COLO829 (cell line): ENCODE measurements at places on chromosomes 3 and 15.
A peak's percentile ranks its signal among the peaks of the same experiment; 100 is the strongest.

DNA sequence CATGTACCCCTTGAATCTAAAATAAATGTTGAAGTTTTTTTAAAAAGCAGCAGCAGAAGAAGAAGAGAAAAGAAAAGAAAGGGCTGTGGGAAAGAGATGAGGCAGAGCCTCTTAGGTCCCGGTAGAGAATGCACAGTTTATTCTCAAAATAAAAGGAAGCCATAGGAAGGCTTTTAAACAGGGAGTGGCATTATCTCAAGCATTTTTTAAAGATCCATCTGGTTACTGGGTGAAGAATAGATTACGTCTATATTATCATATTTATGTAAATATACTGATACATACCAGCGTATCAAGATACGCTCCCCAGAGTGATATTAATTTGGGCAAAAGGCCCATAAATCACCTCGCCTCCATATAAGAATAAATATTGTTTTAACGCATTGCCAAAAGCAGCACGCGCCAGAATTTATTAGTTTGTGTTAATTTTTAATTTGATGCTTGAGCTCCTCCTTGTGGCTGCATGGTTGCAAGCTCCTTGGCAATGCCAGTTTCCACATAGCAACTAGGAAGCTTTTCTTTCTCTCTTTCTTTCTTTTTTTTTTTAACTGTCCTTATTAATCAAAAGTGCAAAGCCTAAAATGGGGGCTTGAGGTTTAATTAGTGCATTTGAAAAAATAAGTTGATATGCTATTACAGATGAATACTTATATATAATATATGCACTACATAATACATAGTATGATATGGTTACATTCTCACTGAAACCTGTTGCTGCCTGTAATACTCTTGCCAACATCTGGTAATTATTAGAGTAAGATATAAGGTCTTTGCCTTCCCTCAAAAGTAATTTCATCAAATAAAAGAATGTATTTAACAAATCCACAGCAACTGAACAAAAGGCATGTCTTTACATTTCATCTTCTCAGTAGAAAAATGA is 242.8 kb upstream of the UBE2E2 start:
- peak; percentile 8 for DNase-seq

DNA sequence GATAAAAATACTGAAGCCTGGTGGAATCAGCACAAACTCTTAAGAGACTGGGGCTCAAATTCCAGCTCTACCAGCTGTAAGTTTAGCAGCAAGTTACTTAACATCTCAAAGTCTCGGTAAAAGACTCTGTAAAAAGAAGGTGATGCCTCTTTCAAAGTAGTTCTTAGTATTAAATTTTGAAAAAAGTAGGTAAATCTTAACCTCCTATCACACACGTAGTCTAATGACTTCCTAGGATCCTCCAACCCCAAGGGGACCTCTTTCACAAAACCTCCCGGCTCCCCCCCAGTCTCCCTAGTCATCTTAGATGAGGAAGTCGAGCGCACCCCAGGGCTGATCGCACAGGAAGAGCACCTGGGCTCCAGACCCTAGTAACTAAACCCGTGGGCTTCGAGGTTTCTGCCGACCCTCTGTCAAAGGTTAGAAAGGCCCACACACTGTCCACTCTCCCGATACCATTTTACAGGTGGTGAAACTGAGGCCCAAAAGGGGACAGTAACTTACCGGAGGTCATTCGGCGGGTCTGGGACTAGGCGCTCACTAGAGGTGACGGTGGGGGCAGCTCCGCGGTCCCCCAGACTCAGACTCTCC is 427 bp downstream of the MBD4 start:
- DNase-seq: no peak

DNA sequence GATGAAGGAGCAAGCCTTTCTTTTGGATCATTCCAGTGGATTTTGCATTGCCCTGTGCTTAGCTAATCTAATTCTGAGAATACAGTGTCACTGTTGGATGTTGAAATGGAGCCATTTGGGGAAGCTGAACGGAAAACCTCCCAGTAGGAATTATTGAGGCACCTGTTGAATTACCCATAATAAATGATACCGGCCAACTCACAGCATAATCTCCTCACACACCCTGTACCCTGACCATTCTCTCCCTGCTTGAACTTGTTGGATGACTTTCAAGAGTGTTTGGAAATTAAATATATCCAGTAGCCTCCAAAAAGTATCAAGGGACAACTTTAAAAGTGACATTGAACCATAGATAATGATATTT is 171.4 kb upstream of the HES1 start:
- DNase-seq: no peak

- no peak for DNase-seq
These were observed 25.2 kb downstream of the FEM1B start for GRCh38 chr15:68302729-68303128.

DNA sequence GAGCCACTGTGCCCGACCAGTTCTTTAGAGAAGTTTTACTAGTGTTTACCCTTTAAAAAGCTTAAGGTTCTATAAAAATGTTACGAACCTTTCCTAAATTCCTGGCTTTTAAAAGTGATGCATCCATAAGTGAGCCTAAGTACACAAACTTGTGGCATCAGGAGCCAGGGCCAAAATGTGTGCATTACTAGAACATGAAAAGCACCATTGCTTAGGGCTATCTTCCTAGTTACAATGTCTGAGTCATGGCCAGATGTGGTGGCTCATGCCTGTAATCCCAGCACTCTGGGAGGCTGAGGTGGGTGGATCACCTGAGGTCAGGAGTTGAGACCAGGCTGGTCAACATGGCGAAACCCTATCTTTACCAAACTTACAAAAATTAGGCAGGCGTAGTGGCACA is 39.9 kb downstream of the LEO1 start:
- no peak for DNase-seq

DNA sequence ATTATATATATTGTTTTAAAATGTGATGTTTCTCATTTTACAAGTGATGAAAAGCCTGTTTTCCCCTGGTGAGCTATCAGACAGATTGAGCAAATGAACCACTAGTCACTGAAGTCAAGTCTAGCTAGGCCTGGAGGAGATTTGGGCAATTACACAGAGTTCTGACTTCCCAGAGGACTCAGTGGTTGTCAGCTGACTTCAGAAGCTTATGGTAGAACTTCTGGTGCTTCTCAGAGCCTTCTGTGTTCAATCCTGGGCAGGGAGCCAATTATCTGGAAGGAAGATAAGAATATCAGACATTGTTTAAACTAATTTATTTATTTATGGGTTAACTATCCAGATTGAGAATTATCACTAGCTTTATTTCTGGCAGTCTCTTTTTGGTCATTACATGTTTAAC is 37.7 kb upstream of the NAALADL2 start:
- peak; percentile 59 for DNase-seq

DNA sequence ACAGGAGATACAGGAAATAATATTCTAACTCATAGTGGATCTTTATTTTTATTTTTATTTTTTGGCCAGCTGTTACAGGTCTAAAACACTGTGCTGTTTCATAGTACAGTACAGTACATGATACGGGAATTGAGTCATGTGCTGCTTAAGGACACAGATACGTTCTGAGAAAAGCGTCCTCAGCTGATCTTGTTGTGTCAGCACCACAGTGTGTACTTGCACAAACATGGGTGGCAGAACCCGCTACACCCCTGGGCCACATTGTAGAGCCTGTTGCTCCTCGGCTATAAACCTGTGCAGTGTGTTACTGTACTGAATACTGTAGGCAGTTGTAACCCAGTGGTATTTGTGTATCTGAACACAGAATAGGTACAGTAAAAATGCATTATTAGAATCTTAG is 183.4 kb downstream of the OR4M2 start:
- DNase-seq: no peak

- no peak for DNase-seq
These were observed 12.0 kb downstream of the AMOTL2 start for GRCh38 chr3:134362221-134362620.

DNA sequence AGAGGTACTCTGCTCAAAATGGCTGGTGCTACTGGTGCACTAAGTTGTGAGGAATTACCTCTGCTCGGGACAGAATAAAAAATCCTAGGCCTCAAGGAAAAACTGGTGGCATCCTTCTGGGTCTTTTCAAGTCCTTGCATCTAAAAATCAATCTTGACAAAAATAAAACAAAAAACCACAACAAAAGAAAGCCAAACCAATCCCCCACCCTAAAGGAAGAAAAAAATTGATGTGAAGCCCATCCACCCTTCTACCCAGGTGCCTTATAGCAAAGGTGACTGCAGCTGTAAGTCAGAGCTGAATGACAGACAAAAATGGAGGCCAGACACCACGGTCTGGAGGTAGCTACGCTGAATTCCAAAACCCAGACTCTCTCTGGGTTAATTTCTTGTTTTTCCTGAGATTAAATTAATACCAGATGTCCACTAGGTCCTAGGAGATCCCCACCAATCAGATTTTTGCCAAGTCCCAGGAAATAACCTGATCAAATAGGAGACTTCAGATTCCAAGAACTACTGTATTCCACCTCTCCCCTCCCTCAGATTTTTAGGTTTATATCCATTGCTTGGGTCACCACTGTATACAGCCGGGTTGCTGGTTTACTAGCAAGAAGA is 33.5 kb downstream of the ABCC5 start:
- DNase-seq: no peak

DNA sequence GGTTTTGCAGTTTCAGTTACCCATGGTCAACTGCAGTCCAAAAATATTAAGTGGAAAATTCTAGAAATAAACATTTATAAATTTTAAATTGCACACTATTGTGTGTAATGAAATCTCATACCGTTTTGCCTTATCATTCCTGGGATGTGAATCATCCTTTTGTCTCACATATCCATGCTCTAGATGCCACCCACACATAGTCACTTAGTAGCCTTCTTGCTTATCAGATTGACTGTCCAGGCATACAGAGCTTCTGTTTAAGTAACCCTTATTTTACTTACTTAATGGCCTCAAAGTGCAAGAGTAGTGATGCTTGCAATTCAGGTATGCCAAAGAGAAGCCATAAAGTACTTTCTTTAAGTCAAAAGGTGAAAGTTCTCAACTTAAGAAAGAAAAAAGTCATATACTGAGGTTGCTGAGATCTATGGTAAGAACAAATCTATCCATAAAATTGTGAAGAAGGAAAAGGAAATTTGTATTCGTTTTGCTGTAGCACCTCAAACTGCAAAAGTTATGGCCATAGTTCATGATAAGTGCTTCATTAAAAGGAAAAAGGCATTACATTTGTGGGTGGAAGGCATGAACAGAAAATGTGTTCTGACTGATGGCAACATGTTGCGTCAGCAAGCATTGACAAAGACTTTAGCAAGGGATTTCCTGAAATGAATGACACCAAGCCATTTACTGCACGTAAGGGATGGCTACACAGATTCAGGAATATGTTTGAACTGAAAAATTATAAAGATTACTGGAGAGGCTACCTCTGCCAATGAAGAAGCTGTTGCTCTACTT is 43.8 kb downstream of the SPATA16 start:
- peak; percentile 21 for DNase-seq
